Stimulated activated CD4-positive, alpha-beta T cell treated with anti-CD3 and anti-CD28 coated beads, Interleukin-1b, Interleukin-23, amount 100 ng/mL, for 1 hour (primary cell): ENCODE measurements at places on chromosomes 1 and 21.
A peak's percentile ranks its signal among the peaks of the same experiment; 100 is the strongest.

DNA sequence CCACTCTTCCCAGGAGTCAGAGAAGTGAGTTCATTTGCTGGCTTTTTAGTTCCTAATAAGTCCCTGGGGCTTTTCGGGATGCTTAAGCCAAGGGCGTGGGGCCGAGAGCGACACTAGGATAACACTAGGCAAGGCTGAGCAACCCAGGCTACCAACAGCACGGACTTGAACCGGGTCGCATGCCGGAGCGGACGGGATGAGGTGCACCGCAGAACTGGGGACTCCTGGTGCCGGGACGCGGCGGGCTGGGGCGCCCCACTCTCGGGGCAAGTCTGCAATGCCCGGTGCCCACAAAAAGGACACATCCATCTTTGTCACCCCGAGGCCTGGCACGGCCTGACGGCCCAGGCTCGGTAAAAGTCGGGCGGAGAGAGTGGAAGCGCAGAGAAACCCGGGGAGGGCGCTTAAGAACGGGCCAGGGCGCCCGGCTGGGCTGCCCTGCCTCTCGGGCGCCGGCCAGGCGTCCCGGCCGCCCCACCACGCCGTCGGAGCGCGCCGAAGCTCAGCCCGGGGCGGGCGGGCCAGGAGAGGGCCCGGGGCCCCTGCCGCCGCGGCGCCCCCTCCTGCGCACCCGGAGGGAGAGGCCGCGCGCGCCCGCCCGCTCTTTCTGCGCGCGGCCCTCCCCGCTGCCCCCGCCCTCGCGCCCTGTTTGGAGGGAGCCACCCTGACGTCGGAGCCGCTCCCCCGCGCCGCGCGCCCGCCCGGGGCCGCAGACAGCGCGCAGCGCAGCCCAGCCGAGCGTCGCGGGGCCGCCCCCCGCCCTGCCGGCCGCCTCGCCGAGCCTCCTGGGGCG, at the start of gene NBL1:
Gene NBL1 (plus strand): TSS at position 710 of the 793 bp plus-strand sequence. CDS start 10,720 bp downstream, outside the sequence.
- peak; percentile 39 for DNase-seq

GRCh38 chr1:11383553-11384169, 95.3 kb upstream of the DISP3 start:
- no peak for DNase-seq

DNA sequence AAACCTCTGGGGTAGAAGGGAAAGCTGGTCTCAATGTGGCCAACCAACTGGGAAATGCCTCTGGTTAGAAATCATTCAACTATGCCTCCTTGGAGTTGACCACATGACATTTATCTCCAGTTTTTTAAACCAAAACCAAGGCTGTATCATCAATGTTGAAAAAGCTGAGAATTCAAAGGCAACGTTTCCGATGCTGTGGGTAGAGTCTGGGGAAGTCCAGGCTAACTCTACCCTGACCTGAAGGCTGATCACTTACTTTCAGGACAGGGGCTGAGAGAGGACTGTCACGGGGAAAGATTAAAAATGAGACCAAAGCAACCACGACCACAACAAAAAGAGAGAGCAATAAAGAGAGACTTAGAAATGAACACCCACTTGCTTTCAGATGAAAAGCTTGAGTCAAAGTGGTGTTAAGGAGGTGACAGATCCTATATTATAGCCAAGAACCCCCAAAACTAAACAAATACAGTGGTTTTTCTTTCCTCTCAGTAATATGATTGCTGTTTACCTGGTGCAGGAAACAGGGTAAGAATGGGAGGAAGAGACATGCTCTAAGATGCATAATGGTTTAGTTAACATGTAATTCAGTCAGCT, 90.8 kb upstream of the TNFSF4 start:
- no peak for DNase-seq

- DNase-seq, result no peak
These were observed 8.3 kb upstream of the PTCH2 start for GRCh38 chr1:44851308-44851707.

GRCh38 chr1:247548092-247548491, 842 bp upstream of the GCSAML start:
- no peak for DNase-seq

DNA sequence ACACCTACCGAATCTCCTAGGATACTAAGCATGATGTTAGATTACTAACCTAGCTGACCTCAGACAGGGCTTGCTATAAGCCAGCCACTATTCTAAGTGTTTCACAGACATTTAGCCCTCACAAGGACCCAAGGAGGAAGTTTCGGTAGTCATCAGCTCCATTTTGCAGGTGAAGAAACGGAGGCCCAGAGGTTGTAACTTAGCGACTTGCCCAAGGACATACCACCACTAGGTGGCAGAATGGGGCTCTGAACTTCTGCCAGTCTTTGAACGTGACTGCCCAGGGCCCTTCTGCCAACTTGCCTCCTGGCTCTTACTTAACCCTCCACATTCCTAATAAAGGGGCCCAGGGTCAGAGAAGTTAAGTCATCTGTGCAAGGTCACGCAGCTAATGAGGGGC, 283.5 kb downstream of the C1orf94 start:
- no peak for DNase-seq
